Stimulated activated CD4-positive, alpha-beta T cell treated with anti-CD3 and anti-CD28 coated beads, Interleukin-1b, Interleukin-23, amount 100 ng/mL, for 1 hour (primary cell): ENCODE measurements at places on chromosomes 4 and X.

DNA sequence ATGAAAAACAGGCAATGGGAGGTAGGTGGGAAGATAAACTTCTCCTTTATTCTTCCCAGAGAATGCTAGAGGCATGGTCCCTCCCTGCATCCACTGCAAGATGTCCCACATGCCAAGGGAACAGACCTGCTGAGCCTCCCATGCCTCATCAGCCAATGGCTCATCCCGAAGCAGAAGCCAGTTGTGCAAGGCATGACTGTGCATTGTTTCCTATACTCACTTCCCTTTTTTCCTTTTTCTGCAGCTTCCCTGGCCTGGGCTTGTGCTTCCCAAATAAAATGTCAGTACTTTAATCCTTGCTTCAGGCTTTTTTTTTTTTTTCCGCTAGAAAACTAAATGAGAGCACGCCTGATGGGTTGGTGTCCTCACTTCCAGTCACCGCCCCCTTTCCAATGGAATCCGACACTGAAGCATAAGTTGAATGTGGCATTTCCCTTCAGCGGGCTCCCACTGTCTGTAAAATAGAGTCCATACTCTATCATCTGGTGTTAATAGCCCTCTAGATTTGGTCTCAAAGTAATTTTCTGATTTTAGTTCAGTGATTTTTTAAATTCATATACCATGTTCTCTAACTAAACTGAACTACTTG lies 239.0 kb upstream of the JADE1 start:
- DNase-seq, result no peak

DNA sequence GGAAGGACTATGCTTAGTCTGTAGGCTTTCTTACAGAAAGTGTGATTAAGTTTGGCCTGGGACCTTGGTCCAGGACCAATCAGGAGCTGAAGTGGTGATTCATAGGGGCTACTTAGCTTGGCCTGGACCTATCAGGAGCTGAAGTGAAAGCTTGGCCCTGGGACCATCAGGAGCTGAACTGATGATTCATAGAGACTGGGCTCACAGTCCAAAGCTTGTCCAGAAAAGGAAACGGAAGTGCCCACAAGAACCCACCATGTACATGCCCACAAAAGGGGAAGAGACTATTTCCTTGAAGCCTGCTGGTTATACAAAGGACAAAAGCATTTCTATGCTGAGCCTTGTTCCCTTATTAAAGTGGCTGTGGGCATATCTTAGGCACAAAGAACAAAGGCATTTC lies 12.6 kb downstream of the TENT5D start:
- no peak for DNase-seq

DNA sequence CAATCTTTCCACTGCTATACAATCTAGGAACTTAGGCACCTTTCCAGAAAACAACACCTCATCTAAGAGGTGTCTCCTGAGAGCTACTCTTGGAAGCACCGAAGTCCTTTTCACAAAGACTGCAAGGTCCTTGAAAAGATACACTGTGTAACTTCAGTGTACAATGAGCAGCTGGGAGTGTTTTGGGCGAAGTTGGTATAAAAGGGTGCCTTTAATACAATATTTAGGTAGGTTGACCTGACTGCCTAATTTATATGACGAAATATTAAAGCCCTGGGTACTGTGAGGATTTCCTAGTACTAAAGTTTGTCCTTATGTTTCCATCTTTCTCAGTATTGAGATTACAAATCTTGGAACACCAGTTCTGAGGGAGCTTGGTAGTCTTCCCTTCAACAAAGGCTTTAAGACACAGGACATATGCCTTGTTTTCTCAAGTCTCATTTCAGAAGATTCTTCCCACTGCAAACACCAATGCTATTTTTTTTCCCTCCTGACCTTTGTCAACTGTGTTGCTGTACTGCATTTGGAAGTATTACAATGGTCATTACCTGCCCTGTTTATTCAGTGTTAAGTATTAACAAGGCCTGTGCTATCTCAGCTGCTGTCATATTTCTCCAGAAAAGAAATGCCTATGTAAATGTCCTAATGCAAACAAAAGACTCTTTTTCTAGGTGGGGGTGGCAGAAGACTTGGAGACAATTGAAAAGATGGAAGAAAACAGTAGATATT lies 134.2 kb downstream of the MAML3 start:
- no peak for DNase-seq

GRCh38 chr4:110869862-110870572 lies 247.1 kb upstream of the PITX2 start:
- DNase-seq, result no peak

DNA sequence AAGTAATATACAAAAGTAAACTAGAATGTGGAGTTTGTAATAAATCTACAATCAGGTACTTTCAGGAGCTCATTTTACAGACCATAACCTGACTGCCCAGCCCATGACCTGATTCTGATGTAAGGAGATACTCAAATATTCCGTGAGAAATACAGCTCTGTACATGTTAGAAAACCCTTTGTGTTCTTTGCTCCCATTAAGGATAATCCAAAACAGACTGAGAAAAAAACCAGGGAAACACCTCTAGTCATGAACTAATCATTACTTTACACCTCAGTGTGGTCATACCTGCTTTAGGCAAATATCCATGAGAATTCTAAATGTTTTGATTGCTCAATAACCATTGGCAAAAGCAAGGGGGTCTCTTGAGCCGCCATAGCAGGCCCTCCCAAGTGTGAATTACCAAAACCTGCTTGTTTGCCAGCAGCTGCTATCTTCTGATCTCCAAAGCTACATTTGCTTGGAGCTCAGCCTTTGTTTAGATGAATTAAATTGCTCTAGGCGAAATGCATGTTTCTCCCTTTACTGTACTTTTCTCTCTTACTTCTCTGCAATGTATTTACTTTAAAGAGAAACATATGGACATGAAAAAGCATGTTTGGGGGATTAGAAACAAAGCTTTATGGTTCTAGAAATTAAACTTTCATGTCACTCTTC lies 79.1 kb downstream of the ANKRD50 start:
- no peak for DNase-seq
